ENCODE measurements at places on chromosomes 6 and 20.

- DNase-seq: peak; percentile 68
These were observed 69.6 kb downstream of the HFE start for GRCh38 chr6:26156850-26157250.

GRCh38 chr20:38412877-38413577, 22.1 kb downstream of the SNHG17 start:
- DNase-seq: no peak

DNA sequence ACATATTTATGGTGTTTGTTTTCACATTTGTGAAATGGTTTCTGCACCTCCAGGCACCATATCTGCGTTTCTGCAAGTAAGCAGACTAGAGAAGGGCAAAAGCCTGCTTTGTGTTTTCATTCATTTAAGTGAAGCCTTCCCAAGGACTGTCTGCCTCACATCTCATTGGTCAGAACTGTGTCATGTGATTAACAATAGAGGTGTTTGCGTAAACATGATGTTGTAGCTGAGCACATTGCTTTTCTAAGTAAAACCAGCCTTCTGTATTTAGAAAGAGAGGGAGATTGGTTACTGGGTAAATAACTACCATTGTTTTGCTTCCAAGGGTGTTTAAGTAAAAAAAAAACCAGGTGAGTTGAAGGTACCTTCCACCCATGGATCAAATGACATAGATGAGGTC, 39.7 kb downstream of the SH3BGRL2 start:
- DNase-seq: no peak

GRCh38 chr6:132487762-132488161, 25.2 kb downstream of the STX7 start:
- no peak for DNase-seq

DNA sequence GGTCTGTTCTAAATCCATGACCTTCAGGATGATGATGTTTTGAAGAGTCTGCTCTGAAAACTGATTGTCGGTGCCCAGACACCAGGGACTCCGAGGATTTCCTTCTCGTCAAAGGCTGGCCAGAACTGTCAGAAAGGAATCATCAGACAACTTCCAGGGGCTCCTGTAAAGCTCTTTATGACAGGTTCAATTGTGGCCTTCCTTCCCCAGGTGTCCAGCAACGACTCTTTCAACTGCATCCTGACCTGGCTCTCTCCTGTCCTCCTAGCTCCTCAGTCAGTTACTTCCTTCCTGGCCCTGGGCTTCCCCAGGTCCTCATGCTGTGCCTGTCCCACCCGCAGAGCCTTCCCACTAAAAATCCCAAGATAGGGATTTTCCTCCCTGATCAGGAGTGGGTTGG, 279.9 kb upstream of the RNF24 start:
- DNase-seq: no peak

GRCh38 chr20:50632236-50632635, 59.1 kb downstream of the RIPOR3 start:
- no peak for DNase-seq

DNA sequence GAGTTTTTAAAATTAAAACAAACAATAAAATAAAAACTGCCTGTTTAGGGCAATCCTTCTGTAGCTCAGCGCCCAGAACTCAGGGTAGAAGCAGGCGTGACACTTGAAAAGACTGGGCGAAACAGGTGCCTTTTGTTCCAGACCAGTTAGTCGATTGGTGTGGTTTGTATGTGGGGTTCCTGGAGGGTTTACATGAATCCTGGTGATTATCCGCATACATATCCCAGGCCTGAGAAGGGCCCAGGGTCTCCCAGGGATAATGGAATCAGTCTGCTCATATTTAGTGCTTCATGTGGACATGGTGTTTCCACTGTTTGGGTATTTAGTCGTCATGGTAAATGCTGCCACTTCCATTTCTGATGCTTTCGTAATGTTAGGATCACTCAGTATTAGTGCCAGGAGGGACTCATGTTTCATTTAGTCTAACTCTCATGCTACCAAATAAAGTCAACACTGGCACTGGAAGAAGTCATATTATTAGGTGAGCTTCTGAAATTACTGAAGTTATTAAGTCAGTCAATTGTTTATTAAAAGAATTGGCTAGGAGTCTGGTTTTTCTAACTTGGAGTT, 116.5 kb downstream of the SAMD5 start:
- DNase-seq: no peak

- no peak for DNase-seq
These were observed 91.1 kb downstream of the TXNDC5 start for GRCh38 chr6:7819431-7820015.

- no peak for DNase-seq
These were observed 165.4 kb upstream of the CITED2 start for GRCh38 chr6:139539852-139540251.

DNA sequence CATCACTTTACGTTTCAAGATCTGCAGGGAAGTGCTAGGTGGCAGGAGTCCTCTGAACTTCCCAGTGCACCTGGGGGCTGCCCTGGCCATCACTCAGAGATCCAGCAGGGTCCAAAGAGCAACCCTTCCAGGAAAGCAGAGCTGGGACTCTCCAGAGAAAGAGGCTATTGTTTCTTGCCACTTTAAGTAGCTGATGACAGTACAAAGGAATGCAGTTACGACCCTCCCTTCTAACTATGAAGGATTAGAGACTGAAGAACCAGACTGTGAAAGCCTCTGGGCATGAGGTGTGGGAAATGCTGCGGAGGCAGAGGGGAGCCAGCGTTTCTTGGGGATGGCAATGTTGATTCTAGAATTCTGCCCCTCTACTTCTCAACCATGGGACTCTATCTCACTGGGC, 189.1 kb upstream of the SUPT3H start:
- DNase-seq: no peak

- DNase-seq: no peak
These were observed 93.6 kb downstream of the PCSK2 start for GRCh38 chr20:17320456-17320855.

DNA sequence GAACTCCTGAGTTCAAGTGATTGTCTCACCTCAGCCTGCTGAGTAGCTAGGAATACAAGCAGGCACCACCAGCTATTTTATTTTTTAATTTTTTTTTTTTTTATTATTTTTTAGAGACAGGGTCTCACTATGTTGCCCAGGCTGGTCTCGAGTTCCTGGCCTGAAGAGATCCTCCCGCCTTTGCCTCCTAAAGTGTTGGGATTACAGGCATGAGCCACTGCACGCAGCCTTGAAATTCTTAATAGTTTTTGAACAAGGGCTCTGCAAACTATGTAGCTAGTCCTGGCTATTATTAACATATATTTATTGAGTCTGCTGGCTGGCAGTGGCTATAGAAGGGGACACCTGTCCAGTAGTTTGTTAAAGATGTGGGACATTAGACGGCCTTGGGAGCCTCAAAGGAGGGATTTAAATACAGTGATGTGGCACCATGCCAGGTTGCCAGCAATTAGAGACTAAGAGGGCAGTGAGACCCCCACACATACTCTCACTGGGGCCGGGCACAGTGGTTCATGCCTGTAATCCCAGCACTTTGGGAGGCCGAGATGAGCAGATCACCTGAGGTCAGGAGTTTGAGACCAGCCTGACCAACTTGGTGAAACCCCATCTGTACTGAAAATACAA, 21.1 kb upstream of the TAF8 start:
- DNase-seq: no peak

DNA sequence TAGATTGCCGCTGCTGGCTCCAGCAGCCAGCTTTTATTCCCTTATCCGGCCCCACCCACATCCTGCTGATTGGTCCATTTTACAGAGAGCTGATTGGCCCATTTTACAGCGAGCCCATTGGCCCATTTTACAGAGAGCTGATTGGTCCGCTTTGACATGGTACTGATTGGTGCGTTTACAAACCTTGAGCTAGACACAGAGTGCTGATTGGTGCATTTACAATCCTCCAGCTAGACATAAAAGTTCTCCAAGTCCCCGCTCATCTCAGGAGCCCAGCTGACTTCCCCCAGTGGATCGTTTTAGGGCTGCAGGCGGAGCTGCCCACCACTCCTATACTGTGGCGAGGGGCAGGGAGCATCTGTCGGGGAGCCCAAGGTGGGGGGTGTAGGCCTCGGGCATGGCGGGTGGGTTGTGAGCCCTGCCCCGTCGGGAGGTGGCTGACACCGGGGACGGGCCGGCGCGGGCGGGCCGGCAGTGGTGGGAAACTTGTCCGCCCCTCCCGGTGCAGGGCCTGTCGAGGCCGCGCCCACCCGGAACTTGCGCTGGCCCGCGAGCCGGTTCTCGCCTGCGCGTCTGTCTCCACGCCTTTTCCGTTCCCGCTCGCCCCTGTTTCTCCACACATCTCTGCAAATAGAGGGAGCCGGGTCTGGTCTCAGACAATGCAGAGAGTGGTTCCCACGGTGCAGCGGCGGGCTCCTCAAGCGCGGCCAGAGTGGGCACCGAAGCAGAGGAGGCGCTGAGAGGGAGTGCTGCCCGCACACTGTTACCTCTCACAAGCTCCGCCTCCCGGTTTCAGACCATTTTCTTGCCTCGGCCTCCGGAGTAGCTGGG, 86.1 kb upstream of the STMND1 start:
- DNase-seq: peak; percentile 17

DNA sequence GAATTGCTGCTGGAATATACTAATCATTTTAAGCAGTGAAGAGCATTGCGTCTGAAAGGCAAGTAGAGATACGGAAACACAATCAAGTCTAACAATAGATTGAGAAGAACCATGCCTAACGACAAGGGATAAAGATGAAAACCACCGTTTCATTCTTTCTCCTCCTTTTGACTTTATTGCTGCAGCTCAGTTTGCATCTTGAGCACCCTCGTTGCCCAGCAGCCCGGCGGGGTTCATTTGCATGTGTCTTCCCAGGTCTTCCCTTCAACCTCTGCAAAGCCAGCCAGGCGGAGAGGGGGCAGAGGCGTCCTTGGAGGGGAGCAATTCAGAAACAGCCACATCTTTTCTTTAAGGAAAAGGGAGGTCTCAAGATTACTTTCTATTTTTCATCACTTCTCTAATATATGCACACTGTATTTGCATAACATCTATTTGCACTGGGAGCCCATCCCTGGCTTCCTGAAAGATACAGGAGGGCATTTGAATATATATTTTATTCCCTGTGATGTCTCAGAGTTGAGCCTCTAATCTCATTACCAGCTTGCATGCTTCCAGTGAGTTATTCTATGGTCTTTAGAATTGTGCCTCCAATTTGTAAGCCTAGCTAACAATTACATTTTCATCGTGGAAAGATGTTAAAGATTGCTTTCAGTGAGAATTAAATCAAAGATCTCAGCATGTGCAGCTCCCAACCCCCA, 18.7 kb upstream of the PXDC1 start:
- DNase-seq: no peak

DNA sequence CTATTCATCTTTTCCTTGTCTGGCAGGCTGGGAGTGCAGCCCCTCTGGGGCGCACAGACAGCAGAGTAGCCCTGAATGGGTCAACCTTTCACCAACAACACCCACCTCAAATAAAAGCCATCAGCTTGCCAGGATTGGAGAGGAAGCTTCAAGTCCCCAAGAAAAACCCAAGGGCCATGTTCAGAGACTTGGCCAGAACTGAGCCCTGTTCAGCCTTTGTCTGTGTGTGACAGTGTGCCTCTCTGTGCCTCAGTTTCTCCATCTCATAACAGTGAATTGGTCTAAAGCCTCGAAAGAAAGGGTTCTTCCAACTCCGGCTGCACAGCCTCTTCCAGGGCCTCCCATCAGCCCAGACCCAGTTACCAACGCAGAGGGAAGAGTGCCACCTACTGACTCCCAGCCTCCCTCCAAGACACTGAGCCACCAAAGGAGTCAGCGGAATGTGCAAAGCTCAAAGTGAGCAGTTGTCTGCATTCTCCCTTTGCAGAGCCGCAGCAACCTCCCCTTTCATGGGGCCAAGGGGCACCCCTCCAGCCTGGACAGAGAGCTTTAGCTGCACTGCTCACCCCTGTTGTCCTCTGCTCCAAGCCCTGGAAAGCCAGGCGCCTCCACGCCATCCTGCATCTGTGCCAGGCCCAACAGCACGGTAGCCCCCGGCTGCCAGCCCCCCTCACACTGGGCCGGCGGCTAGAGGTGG, 82.7 kb upstream of the TOP1 start:
- DNase-seq: no peak

- DNase-seq: no peak
These were observed 23.4 kb downstream of the FAM184A start for GRCh38 chr6:119055069-119055468.

DNA sequence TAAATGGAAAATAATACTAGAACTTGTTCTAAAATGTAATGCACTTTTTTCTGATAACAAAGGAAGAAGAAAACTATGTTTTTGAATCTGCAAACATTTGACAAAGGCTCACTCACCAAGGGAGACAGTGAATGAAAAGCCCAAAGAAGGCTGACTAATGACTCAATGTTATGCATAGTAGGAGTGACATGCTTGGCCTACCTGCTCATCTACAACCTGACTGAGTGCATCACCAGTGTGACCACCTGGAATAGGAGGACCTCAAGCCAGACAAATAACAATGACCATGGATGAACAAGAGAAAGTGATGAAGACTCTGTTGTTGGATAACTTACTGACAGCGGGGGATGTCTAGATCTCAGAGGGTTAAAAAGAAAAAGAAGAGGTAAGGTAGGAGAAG, 157.2 kb downstream of the SIM1 start:
- DNase-seq: no peak

DNA sequence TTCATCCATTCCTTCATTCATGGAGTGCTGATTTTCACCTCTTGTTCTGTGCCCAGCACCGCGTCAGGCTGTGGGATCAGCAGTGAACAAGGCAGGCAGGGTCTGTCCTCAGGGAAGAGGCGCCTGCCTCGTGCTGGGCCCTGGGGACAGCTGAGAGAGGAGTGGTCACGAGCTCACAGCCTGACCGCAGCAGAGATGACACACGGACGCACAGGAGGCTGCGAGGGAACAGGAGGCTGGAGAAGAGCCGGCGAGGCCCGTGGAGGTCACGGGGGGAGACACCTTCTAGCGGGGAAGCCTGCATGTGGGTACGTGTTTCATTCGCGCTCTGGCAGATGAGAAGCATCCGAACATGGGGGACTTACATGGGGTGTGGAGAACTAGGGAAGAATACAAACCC, 27.5 kb downstream of the PXDC1 start:
- DNase-seq: no peak

GRCh38 chr6:168411793-168412192, 29.2 kb upstream of the SMOC2 start:
- DNase-seq: no peak

DNA sequence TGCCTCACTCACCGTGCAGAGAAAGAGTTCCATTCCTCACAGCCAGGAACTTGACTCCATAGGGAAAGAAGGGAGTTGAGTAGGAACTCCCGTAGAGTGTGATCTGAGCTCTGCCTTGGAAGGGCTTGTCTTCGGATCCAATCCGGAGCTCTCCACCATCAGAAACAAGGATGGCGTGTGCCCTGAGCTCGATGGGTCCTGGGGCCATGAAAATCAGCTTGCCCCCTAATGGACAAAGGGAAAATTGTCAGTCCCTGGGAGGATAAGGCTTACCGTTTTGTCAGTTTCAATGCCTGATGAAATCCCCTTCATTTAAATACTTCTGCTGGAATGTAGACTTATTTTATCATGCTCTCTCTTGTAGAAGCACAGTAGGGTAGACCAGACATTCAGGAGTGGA, 153.3 kb downstream of the PKHD1 start:
- DNase-seq: no peak

GRCh38 chr6:56243518-56244070, 3.8 kb downstream of the COL21A1 start:
- DNase-seq: no peak

- no peak for DNase-seq
These were observed 240.5 kb downstream of the FARS2 start for GRCh38 chr6:5501837-5502236.

GRCh38 chr6:111356551-111356950, 126.5 kb downstream of the REV3L start:
- no peak for DNase-seq
